Smooth muscle cell of bladder (primary cell): ENCODE measurements at places on chromosomes 3 and 15. TPM values are rescaled to one million over a fixed set of nuclear protein-coding genes. Genes with fewer than 3 reads are reported as not detected.

Gene PDZRN3
- total RNA-seq, result 72.0 and 77.3 TPM in 2 replicates

Gene CCR5
- not detected in 2 replicates for total RNA-seq

Gene CISH
- 0.57 and 1.3 TPM in 2 replicates for total RNA-seq

Gene HOMER2
- 2.4 and 2.6 TPM in 2 replicates for total RNA-seq

Gene CD86
- total RNA-seq, result not detected in 2 replicates

Gene TJP1
- 47.2 and 47.9 TPM in 2 replicates for total RNA-seq
